Stimulated activated CD4-positive, alpha-beta T cell treated with anti-CD3 and anti-CD28 coated beads, Interleukin-12 subunit alpha, Interleukin-12 subunit beta, amount 100 ng/mL, for 24 hours (primary cell): ENCODE measurements at places on chromosomes 3 and 15.

DNA sequence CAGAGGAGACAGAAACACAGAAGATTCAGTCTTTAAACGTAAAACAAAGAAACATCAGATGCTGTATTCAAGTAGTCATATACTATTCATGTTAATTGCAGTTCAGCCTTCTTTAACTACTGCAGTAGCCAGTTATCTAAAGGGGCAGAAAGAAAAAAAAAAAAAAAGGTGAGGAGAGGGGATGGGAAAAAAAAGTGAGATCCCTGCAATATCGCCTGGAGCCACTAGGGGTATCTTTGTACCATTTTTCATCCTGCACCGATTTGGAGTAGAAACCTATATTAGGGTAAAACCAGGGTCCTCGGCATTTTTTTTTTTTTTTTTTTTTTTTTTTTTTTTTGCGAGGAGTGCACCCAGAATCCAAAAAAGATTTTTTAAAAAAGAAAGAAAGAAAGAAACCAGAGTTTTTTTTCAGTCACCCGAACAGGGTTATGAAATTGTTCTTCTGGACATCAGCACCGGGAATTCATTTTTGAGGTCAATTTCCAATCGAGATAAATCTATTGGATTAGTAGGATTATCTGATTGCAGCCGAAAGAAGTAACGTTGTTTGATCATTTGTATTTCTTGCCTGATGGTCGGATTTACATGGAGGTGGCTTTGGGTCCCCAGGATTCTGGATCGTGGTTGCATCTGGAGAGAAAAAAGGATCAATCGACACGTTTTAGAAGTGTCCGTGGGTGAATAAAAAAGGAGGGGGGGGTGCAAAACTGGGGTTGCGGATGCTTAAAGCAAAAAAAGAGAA, 186.7 kb downstream of the NLGN1 start:
- DNase-seq, result no peak

- DNase-seq, result no peak
Observed at GRCh38 chr3:197431346-197431910, 124.3 kb downstream of the BDH1 start.

- DNase-seq, result no peak
Observed at GRCh38 chr3:168071591-168072322, 24.0 kb downstream of the GOLIM4 start.

GRCh38 chr3:60973321-60973720, 277.9 kb downstream of the FHIT start:
- no peak for DNase-seq

GRCh38 chr15:53976844-53977392, 1.3 kb upstream of the UNC13C start:
- no peak for DNase-seq

GRCh38 chr3:46863261-46863782, at the start of gene MYL3:
Gene MYL3 (minus strand): TSS chr3:46863444. CDS start chr3:46863390, 54 bp downstream.
- no peak for DNase-seq

DNA sequence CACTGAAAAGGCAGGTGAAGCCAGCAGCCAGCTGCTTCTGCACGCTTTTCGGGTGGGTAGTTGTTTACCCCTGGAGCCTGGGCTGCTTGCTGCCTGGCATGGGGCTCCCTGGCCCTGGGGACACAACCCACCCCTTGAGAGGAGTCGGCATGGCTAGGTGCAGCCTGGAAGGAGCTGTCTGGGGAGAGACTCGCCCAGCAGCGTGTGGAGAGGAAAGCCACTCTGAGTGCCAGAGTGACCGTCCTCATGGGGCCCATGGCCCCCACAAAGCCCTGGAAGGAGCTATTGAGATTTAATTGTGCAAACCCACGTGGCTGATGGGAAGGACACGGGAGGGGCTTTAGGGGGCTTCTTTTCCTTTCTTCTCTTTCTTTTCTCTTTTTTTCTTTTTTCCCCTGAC, 137.5 kb downstream of the OPA1 start:
- no peak for DNase-seq

GRCh38 chr3:45227071-45227820, 1.2 kb upstream of the TMEM158 start:
- no peak for DNase-seq

DNA sequence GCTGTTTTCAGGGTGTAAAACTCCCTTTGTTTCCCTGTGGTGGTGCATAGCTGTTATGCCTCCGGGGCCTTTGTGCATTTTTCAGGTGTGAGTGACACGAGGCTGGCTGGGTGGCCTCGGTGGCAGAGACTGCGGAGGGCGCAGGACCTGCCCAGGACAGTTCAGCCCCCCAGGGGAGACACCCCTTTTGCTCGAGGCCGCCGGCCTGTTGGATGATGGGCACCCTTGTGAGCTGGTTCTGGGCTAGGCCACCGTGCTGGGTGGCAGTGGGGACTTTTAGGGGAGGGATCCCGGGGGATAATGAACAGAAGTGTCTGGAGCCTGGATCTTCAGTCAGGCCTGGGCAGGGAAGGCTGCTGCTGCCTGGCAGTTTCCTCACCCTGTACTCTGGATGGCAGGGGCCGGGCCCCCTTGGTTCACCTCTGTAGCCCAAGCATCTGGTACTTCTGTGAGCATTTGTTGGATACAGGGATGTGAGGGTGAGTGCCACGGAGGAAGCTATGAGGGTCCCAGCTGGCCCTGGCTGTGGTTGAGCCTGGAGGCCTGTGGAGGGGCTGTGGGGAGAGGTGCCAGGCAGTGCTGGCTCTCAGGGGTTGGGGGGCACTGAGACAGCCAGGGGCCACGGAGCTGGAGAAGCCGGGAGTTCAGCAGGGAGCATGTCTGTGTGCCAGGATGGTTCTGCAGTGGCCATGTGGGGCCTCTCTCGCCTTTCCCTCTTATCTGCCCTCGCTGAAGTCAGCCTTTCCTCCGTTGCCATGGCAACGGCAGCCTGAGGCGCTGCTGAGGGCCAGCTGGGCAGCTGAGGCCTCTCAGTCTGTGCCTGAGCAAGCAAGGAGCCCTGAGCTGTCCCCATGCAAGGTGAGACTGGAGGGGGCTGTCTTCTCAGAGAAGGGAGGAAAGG, 49.0 kb downstream of the KY start:
- no peak for DNase-seq

GRCh38 chr15:101323793-101324523, 28.9 kb upstream of the SNRPA1 start:
- no peak for DNase-seq

DNA sequence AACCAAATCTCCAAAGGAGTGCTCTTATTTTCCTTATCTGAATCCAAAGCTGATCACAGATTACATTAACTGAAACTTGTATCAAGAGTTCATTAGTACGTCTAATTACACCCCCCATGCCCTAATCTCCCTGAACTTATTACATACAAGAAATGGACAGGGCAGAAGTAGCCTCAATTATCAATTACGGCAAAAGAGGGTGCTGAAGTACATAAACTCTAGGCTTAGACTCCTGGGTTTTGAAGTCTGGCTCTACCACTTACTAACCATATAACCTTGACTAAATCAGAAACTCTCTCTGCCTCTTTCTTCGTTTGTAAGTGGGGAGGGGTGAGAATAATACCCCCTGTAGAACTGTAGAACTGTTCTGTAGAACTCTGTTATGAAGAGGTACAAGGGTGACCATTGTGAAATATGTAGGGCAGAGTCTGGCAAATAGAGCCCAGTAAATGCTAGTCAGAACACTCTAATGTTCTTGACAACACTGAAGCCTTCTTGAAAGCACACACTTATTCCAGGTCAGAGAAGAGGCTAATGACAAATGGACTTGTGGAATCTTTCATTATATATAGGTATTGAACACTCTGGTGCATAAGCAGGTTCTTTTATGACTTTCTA, 19.6 kb upstream of the OR5K4 start:
- no peak for DNase-seq

GRCh38 chr15:57496946-57497869, 94.5 kb upstream of the MYZAP start:
- DNase-seq, result no peak

GRCh38 chr3:194575484-194576210, 57.6 kb downstream of the TMEM44 start:
- DNase-seq, result no peak

- DNase-seq, result no peak
Observed at GRCh38 chr3:149590691-149591441, 67.0 kb downstream of the WWTR1 start.

- no peak for DNase-seq
Observed at GRCh38 chr15:37516621-37517020, 416.3 kb upstream of the MEIS2 start.

DNA sequence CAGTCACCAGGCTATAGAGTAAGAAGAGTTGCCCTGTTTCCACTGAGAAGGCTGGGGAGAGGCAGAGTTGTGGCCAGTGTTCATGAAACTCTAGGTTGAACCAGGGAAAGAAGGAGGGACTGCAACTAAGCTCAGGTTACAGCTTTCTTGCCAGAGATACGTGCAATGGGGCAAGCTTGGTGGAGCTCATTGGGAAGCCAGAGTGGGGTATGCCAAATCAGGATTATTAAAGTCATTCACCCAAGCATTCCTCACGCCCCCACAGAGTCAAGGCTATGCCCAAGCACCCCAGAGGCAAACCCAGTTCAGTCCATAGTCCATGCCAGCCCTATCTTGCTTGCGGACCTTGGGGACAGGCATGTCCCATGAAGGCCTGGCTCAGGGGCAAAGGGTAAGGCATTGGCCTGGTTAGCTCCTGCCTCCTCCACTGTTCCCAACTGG, 17.6 kb downstream of the SLC6A20 start:
- DNase-seq, result no peak

GRCh38 chr3:164640591-164640990, 437.7 kb downstream of the SI start:
- DNase-seq, result no peak

DNA sequence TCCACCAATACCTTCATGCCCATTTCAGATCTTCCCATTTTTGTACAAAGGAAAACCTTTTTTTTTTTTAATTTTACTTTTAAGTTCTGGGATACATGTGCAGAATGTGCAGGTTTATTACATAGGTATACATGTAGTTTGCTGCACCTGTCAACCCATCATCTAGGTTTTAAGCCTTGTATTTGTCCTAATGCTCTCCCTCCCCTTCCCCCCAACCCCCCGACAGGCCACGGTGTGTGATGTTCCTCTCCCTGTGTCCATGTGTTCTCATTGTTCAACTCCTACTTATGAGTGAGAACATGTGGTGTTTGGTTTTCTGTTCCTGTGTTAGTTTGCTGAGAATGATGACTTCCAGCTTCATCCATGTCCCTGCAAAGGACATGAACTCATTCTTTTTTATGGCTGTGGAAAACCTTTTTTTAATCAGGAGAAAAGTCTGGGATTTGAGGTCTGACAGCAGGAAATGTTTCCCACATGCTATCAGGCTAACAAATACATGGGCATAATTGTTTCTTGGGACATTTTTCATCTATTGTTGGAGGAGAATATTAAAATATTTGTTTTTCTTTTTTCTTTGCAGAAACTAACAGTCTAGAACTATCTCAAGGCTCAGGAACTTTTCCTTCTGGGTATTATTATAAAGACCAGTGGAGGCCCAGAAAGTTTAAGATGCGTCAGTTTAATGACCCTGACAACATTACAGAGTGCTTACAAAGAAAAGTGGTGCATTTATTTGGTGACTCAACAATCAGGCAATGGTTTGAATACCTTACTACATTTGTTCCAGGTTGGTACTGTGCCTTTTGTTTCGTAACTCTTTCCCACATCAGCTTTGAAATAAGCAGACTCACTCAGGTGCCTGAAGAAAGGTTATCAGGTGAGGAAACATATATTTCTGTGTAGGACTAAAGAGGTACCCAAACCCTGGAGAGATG, 32.8 kb upstream of the NFKBIZ start:
- DNase-seq, result no peak

- no peak for DNase-seq
Observed at GRCh38 chr3:62586356-62586755, 213.0 kb upstream of the FEZF2 start.

DNA sequence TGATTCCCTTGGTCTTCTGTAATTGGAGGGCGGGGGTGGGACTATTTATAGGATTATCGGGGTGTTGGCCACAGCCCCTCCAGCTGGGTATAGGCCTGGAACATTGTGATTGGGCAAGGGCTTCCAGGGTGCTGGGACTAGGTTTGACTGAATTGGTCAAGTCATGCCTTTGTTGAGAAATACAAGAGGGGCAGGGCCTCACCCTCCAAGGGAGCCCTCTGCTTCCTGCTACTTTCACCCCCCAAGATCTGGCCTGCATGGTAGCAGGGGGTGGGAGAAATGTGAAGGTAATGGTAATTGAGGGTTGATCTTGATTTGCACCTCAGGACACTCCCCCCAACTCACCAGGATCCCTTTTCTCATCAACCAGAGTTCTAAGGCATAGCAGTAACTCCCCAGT, 25.2 kb downstream of the TRIM71 start:
- no peak for DNase-seq

DNA sequence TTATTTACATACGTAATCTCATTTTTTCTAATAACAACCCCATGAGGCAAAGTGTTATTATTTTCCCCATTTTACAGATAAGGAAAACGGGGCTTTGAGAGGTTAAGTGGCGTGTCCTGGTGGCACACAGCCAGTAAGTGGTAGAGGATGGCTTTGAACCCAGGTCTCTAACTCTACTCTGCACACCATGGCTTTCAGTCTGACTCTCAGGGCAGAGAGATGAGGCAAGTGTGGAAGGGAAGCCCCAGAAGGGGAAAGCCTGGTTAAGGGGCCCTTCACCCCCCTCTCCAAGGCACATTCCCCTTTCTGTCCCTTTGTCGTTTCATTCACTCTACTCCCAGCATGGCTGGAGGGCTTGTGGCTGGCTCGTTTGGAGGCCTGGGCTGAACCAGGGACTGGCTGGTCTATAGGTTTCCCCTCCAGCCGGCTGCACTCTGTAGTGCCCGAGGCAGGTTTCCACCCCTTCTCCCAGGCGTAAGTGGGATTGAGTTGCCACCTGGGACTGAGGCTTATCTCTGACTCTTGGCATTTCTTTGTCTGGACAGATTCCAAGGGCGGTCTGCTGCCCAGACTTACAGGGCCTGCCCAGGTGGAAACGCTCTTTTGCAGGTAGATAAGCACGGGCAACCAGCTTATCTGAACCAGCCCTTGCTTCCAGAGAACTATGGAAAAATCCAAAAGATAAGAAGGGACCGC, 12.1 kb downstream of the SEMA4B start:
- no peak for DNase-seq

DNA sequence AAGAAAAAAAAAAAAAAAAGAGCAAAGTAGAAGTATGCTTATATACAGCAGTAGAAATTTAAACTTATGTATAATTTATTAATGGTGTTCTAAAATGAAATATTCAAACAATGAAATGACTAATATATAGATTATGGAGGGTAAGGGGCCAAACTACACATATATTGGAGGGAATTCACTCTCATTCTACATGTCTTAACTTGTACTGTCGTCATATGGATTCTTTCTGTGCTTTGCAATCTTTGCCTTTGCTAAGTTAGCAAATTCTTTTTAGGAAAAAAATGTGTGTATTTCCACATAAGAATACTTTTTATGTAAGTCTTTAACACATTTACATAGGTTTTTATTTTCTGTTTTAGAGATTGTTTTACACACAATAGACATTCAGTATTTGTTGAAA, 118.9 kb upstream of the MBNL1 start:
- no peak for DNase-seq

- DNase-seq, result no peak
Observed at GRCh38 chr3:61869371-61869770, 308.0 kb downstream of the PTPRG start.

GRCh38 chr3:88219138-88219792, 69.5 kb downstream of the C3orf38 start:
- no peak for DNase-seq

GRCh38 chr3:190718671-190719070, 143.8 kb downstream of the GMNC start:
- DNase-seq, result no peak
